Activated T-cell treated with anti-CD3 and anti-CD28 coated beads for 4 hours (primary cell): ENCODE measurements at places on chromosomes 13 and 19.

DNA sequence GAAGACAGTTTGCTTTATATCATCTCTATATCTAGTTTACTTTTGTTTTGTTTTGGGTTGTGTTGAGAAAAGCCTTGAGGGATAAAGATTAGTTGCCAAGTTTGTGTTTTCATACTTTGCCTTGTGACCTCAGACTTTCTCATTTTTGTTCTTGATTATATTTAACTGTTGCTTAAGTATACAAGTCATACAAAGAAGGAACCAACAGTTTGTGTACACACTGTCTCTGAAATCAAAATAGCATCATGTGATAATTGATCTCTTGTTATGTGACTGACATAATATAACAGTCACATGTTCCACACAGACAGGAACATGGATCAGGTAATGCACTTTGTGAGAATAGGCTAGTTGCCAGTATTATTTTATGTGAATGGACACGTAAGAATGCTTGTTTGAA is 70.8 kb downstream of the SHISA2 start:
- no peak for DNase-seq

- DNase-seq, result peak; percentile 33
These were observed 1.2 kb downstream of the MKNK2 start for GRCh38 chr19:2049741-2050348.

- DNase-seq, result no peak
These were observed 29.5 kb downstream of the ZNF490 start for GRCh38 chr19:12581100-12581499.

- DNase-seq, result no peak
These were observed 82.2 kb downstream of the LACC1 start for GRCh38 chr13:43961909-43962308.

DNA sequence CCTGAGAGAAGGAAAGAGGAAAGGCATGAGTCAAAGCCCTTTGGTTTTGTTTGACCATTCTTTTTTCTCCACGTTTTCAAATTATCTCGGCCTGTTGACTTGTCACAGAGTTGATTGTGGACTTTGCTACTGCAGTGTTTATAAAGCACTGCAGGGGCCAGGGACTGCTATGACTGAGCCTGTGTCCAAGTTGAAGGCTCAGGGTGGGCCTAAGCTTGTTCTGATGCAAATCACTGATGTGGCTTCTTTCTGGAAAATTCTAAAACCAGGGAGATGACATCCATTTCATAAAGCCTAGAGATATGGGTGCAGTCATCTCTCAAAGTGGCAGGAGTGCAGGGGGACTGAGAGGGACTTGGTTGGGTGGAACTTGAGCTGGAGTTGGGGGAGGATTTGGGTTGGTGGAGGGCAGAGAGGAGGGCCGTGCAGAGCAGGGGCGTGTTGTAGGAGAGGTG is 1.2 kb upstream of the CXCL17 start:
- DNase-seq, result no peak

DNA sequence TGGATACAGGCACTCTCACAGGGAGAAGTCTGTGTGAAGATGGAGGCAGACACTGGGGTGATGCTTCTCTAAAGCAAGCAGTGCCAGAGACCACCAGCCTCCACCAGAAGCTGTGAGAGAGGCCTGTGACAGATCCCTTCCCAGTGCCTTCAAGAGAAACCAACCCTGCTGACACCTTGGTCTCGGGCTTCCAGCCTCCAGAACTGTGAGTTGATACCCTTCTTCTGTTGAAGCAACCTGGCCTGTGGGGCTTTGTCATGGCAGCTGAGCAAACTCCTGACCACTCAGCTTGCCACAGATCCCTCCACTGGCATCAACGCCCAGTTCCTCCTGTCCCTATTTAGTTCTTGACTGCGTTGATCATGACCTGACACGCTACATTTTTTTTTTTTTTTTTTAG is 29.0 kb downstream of the ELAVL1 start:
- no peak for DNase-seq

DNA sequence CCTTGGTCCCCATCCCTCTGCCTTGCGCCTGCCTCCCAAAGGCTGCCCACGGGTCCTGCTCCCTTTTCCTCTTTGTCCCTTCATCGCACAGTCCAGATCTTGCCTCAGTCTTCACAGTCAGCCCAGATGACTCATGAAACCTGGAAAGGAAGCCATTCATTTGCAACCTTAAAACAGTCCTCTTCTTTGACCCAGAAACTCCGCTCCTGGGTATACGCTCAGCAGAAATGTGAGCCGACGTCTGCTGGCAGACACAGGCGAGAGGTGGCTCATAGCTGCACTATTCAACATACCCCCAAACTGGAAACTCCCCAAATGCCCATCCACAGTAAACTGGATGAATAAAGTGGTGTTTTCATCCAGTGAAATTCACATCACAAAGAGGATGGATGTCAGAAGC is 13.6 kb upstream of the PEPD start:
- DNase-seq, result no peak

- no peak for DNase-seq
These were observed 471.0 kb downstream of the OLFM4 start for GRCh38 chr13:53499576-53500133.

- no peak for DNase-seq
These were observed 43.0 kb downstream of the CACNA1A start for GRCh38 chr19:13463296-13463695.

- no peak for DNase-seq
These were observed 60.1 kb upstream of the MYCBP2 start for GRCh38 chr13:77386880-77387606.

- DNase-seq, result no peak
These were observed 18.5 kb downstream of the AP3D1 start for GRCh38 chr19:2132731-2133490.

GRCh38 chr13:44223770-44224444 is 149.7 kb upstream of the SERP2 start:
- DNase-seq, result no peak

GRCh38 chr19:50978772-50979390 is 4.8 kb downstream of the KLK7 start:
- no peak for DNase-seq

DNA sequence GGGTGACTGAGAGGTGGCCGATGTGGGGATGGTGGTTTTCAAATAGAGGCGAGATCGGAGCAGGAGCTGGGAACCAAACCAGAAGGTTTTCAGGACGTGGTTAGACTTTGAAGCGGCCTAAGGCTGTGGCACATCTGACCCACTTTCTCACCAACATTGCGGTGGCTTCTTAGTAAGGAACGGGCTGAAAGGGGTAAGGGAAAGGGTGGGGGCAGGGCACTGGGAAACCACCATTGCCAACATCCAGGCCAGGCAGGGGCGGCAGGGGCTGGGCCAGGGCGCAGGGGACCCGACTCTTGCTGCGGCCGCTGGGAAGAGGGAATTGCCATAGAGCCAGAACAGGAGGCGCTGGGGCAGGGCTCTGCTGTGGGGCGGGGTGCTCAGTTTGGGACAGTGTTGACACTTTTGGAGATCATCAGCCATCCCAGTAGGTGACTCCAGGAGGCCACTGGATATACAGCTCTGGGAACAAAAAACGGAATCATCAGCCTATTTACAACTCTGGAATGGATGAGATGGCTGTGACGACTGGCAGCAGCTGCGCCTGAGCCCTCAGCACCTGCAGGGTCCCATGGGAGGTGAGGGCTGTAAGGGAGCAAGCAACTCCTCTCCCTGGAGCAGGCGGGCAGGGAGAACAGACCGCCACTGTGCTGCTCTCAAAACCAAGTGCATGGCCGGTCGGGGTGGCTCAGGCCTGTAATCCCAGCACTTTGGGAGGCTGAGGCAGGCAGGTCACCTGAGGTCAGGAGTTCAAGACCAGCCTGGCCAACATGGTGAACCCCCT is 52.2 kb downstream of the IRS2 start:
- no peak for DNase-seq

DNA sequence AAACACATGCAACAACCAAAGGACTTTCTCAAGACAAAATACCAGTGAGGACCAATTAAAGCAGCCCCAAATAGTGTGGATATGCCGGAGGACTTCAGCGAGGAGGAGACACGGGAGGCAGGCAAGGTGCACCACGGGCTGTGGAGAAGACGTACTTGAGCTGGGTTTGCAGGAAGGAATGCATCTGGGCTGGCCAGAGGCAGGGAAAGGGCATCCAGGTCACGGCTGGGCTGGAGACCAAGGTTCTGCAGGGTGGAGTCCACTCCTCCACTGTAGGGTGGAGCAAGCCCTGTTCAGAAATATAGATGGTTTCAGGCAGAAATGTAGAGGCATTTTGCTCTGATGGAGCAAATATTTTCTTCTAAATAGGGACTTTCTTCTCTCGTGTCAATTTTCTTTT is 36.6 kb upstream of the MEDAG start:
- DNase-seq, result no peak
